Uterus (tissue), 4 donors: ENCODE measurements at places on chromosomes 7 and 10. TPM values are rescaled to one million over a fixed set of nuclear protein-coding genes. Genes with fewer than 3 reads are reported as not detected.

- DNase-seq: no peak
These were observed 189.8 kb downstream of the JCAD start for GRCh38 chr10:29869593-29869992.

- no peak for DNase-seq
These were observed 19.3 kb downstream of the RAB11FIP2 start for GRCh38 chr10:118027397-118027796.

DNA sequence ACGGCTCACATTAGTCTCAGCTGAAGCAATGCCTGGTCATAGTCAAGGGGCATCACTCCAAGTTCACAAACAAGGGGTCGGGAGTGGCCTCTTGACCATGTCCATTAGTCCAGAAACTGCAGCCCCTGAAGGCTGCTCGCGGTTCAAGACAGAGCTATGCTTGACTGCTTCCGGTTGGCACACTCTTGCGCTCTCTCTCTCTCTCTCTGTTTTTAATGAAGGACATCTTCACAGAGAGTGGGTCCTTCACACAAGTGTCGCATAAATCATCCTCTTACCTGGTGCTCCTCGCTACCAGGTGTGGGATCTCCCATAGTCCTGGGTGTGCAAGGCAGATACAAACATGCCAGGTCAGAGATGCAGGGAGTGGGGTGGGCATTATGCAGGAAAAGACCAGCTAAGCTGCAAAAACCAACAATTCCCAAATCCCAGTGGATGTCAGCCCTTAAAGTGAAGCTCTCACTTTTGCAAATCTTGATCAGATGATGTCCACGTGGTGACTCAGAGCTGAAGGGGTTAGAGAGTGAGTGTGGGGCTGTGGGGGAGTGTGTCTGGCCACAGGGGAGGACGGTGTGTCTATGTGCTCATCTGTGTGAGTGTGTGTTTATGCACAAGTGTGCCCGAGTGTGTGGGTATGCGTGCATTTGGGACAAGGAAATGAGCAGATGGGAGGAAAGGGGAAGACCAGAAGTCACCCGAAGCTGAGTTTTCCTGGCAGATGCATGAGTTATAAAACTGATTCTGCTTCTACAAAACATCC is 83.7 kb upstream of the PPP2R2D start:
- DNase-seq: no peak

- DNase-seq: no peak
These were observed 34.8 kb upstream of the PURB start for GRCh38 chr7:44920119-44920518.

Gene CDHR3
- total RNA-seq: 5.4 TPM

GRCh38 chr10:110312206-110312605 is 7.5 kb upstream of the SMNDC1 start:
- no peak for DNase-seq

Gene TRIM50
- total RNA-seq: not detected

GRCh38 chr7:155517969-155518368 is 28.4 kb downstream of the CNPY1 start:
- no peak for DNase-seq

- DNase-seq: no peak
These were observed 310.4 kb upstream of the IMMP2L start for GRCh38 chr7:111872450-111873325.

DNA sequence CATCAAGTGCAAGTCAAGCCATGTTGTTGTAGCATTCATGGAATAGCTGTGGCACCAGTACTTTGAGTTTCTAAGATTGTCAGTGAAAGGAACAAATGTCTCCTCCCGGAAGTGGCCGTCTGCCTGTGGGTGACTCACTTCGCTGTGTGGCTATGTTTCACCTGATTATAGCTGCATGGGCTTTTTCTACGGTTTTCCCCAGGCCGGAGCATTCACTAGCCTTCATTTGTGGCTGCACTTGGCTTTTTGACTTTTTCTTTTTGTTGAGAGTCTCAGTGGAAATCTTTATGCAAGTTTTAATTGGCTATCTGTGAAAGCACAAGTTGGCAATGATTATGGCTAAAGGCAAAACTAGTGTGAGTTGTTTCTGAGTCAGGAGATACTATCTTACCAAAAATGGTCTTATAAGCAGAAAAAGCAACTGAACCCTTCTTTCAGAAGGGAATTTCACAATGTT is 35.0 kb downstream of the SRI start:
- no peak for DNase-seq

- DNase-seq: no peak
These were observed 11.8 kb upstream of the TNRC18 start for GRCh38 chr7:5435291-5436002.

DNA sequence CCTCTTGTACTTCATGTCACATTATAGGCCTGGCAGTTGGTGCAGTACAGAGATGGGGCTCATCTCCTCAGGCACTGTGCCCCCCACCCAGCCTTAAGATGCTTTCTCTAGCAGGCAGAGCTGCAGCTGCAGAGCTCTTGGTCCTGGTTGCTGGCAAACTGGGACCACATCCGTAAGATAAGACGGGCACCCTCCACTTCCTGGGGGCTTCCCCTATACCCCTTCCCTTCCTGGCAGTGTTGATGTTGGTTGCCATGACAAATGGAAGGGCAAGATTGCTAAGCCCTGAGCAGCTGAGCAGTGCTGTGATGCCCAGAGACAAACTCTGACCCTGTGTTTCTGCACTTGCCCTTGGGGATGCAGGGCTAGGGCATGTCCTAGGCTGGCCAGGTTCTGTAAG is 103.4 kb upstream of the ANLN start:
- DNase-seq: no peak

Gene PIK3CG
- 11.8 TPM for total RNA-seq

GRCh38 chr7:16295558-16295957 is 125.8 kb downstream of the CRPPA start:
- no peak for DNase-seq

Gene LRRD1
- total RNA-seq: not detected

GRCh38 chr7:2608921-2609411 is 22.8 kb upstream of the TTYH3 start:
- no peak for DNase-seq

Gene R3HCC1L
- total RNA-seq: 7.9 TPM

DNA sequence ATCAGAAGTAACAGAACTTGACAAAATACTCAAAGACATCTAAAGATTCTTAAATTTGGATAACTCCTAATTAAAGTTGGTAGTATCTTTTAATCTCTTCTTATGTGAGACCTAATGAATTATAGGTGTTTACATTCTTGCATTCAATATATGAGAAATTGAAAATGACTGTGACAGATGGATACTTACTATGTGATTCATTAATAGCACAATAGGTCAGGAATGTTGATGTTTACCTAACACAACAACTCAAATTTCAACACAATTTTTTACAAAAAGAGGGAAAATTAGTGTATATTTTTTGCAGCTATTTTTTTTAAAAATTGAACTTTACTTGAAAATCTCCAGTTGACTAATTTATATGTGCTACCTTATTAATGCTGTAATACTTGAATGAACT is 31.7 kb upstream of the MCU start:
- DNase-seq: no peak

GRCh38 chr7:116583653-116584052 is 58.8 kb downstream of the CAV1 start:
- no peak for DNase-seq

DNA sequence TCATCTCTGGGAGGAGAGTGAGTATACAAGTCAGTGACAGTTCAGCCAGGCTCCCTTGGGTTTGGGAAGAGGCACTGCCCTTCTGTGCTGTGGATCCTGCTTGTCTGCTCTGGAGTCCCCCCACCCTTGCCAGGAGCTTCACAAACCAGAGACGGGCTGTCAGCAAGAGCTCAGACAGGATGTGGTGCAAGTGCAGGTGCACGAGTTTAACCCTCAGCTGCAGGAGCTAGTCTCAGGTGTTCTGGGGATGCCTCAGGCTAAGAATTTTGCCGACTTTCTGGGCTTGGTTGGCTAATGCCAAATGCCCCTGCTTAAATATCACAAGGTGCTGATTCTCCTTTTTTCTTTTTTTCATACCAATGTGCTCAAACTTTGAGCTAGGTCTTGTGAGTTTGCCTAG is 22.3 kb downstream of the ZNF783 start:
- no peak for DNase-seq

Gene LDB3
- total RNA-seq: 33.4 TPM

- no peak for DNase-seq
These were observed 284.1 kb upstream of the NPSR1 start for GRCh38 chr7:34373940-34374339.

Gene PNLIP
- not detected for total RNA-seq

Gene ZNF783
- 2.6 TPM for total RNA-seq

DNA sequence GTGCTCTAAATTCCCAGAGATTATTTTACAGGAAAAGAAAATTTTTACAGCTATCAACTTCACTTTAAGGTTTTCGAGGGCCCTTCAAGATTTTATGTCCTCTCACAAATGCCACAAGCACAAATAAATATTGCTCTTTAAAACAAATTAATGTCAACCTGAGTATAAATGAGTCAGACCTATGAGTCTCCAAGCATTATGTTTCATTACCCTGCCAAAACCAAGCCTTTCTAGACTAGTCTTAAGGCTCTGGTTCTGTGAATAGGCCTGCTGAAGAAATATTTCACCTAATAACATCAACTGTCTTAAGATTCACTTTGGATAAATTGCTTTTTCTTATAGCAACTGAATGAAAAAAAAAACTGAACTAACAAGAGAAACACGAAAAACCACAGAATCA is 153.0 kb downstream of the PDE1C start:
- DNase-seq: no peak

- DNase-seq: no peak
These were observed 60.9 kb downstream of the RELN start for GRCh38 chr7:103928581-103928980.

Gene HMX2
- total RNA-seq: not detected

DNA sequence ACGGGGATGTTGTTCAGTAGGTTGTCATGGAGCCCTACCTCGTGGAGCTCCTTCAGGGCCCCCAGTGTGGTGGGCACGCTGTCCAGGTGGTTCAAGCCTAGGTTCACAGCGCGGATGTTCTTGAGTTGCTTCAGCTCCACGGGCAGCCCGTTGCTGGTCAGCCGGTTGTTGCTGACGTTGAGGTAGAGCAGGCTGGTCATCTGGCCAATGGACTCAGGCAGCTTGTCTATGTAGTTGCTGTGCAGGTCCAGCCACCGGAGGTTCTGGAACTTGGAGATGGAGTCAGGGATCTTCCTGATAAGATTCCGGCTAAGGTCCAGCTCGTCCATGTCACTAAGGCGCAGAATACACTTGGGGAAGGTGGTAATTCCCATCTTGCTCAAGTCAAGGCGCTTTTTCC is 26.0 kb downstream of the LRRC18 start:
- no peak for DNase-seq

DNA sequence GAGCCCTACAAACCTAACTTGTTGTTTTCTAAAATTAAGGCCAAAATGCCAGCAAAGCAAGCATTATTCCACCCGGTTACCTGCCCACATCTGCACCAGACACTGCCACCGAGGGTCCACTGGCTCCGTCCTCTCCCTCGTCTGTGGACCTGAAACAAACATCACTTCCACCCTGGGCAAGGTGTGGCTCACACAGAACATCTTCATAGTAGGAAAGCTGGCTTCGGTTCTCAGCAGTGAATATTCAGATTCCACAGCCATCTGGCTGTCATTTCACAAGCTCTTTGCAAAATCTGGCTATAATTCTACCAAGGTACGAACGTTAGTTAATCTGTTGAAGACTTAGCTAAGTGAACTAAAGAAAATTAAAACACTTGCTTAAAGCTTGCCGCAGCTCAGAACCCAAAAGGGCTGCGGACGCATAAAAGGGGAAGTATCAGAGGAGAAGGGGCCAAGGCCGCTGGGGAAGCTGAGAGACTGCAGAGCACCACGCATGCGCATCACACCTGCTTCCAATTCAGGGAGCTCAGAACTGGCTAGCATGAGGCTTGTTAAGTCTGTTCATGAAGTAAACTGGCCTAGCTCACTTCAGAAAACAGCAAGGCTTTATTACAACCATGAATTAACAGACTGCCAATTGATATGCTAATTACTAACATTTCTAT is 46.1 kb downstream of the PTPRN2 start:
- DNase-seq: no peak
